WTC11 (cell line): ENCODE measurements at places on chromosomes 16 and 17. TPM values are rescaled to one million over a fixed set of nuclear protein-coding genes. Genes with fewer than 3 reads are reported as not detected.

Gene HBA2
- total RNA-seq = 1.8 to 2.6 TPM (median 2.4 TPM) in 3 replicates

Gene NMT1
- total RNA-seq = 152 to 162 TPM (median 153 TPM) in 3 replicates

Gene PYY
- total RNA-seq = 0.72 to 1.1 TPM (median 0.94 TPM) in 3 replicates

DNA sequence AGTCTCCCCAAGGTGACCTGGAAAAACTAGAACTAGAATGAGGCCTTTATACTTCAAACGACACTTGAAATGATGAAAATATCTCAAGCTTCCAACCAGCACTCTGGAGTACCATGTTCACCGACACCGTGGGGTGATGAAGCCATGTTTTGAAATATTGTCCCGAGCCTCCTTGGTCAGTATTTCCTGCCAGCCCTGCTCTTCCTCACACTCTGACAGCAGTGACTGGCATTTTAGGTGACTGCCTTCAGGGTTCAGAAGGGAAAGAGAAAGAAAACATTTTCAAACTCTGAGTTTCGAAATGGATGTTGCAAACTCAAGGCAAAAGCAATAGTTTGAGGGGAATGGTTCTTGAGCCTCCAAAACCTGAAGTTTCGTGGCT lies 39.3 kb upstream of the IRX6 start:
- peaks cover 11% of the 10 kb centered on the region for H3K4me1 ChIP-seq
- no peak overlapping the region for H3K27ac ChIP-seq
- H3K4me3 ChIP-seq = no peak overlapping the region
- H3K36me3 ChIP-seq = peaks cover 12% of the 10 kb centered on the region

GRCh38 chr16:86444261-86444660 lies 66.1 kb upstream of the FOXF1 start:
- H3K27ac ChIP-seq = no peak overlapping the region
- H3K4me1 ChIP-seq = no peaks in the 10 kb centered on the region
- no peak overlapping the region for H3K4me3 ChIP-seq
- H3K27me3 ChIP-seq = no peaks in the 10 kb centered on the region
- no peaks in the 10 kb centered on the region for H3K36me3 ChIP-seq
